ENCODE measurements at places on chromosomes 5 and 9. TPM values are rescaled to one million over a fixed set of nuclear protein-coding genes. Genes with fewer than 3 reads are reported as not detected.

The ADAMTSL1 gene
- 0.10 TPM for total RNA-seq

- no peak for DNase-seq
Observed at GRCh38 chr9:116168231-116168630, 14.6 kb downstream of the PAPPA start.

The EQTN gene
- total RNA-seq = not detected

- no peak for DNase-seq
Observed at GRCh38 chr5:98158440-98158839, 615.0 kb upstream of the RGMB start.

The PCDHA12 gene
- not detected for total RNA-seq

DNA sequence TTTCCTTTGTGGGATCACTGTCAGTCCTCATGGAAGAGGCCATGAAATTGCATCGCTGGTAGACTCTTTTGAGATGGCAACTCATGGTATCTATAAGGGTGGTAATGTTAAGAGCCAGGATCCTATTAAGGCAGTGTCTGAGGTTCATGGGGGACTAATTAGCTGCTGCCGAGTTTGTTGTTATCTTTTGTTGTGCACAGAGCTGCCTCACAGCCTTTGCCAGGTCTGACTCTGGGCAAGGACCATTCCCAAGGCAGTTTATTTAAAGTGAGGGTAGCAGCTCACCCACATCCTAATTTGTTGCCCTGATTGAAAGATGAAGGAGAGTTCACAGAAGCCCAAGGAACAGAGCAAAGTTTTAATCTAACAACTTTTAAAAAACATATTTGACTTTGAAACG lies 7.9 kb downstream of the SMARCA2 start:
- DNase-seq = no peak

DNA sequence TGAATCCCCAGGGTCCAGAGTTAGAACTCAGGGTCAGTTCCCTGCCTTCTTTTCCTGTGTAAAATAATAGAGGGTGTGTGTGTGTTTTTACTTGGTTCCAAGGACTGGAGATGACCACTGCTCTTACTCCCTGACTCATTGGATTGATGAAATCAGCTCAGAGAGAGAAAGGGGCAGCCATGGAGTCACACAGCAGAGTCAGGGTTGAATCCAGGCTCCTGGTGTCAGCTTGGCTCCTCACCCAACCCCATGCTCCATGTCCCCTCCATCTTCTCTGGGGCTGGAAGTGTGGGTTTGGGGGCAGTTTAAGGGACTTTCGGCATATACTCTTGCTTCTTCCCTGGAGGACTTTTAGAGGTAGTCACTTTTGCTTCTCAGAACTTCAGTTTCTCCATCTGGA lies 21.6 kb downstream of the DAB2IP start:
- no peak for DNase-seq

The REEP2 gene
- 3.1 TPM for total RNA-seq

The ZFR gene
- 54.8 TPM for total RNA-seq

Data from GM12878 (cell line).